ENCODE measurements at places on chromosomes 4 and X.

- no peak for DNase-seq
Measured at GRCh38 chrX:134460862-134461220, 876 bp downstream of the HPRT1 start.

DNA sequence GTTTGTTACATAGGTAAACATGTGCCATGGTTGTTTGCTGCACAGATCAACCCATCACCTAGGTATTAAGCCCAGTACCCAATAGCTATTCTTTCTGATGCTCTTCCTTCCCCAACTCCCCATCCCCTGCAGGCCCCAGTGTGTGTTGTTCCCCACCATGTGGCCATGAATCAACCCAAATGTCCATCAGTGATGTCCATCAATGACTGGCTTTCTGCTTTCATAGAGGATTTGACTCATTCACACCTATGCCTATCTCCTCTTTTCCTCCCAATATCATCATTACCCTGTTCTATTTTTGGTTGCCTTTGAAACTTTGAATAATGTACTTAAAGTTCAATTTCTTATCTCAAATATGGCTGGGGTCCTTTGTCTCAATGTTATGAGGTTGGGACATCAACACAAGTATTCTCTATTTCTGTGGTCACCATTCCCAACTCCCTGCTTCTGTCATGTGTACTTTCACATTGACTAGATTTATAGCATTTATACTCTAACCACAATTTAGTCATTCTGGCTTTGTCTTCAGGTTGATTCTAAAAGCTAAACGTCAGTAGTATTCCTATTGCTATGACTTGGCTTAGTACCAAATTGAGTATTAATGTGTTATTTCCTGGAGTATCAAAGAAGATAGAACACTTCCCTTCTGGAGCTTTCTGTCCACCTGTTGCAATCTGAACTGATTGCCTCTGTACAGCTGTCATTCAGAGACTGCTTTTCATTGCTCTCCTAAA is 107.2 kb downstream of the TAB3 start:
- no peak for DNase-seq

- DNase-seq: no peak
Measured at GRCh38 chr4:68193194-68193593, 52.3 kb downstream of the TMPRSS11B start.

GRCh38 chrX:142898164-142898563 is 127.6 kb upstream of the SPANXN4 start:
- DNase-seq: no peak

GRCh38 chrX:140087875-140088274 is 122.6 kb upstream of the CXorf66 start:
- DNase-seq: no peak

GRCh38 chrX:1673337-1673736 is 58.5 kb downstream of the ASMT start:
- DNase-seq: no peak

DNA sequence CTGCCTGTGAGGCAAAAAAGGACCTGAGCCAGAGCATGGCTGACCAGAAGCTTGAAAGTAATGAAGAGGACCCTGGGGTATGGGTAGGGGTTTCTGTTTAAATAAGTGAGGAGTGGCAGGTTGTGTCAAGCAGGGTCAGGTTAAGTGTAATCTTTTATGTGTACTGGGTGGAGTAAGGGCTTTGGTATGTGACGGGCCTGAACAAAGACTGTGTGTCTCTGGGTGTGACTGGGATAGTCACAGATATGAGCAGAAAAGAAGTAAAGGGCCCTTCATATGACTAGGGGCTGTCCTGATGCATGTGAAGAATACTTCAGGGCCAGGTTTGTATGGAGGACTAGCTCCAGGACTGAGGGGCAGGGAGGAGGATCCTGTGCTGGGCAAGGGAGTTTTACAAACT is 82.4 kb downstream of the ITIH6 start:
- no peak for DNase-seq

DNA sequence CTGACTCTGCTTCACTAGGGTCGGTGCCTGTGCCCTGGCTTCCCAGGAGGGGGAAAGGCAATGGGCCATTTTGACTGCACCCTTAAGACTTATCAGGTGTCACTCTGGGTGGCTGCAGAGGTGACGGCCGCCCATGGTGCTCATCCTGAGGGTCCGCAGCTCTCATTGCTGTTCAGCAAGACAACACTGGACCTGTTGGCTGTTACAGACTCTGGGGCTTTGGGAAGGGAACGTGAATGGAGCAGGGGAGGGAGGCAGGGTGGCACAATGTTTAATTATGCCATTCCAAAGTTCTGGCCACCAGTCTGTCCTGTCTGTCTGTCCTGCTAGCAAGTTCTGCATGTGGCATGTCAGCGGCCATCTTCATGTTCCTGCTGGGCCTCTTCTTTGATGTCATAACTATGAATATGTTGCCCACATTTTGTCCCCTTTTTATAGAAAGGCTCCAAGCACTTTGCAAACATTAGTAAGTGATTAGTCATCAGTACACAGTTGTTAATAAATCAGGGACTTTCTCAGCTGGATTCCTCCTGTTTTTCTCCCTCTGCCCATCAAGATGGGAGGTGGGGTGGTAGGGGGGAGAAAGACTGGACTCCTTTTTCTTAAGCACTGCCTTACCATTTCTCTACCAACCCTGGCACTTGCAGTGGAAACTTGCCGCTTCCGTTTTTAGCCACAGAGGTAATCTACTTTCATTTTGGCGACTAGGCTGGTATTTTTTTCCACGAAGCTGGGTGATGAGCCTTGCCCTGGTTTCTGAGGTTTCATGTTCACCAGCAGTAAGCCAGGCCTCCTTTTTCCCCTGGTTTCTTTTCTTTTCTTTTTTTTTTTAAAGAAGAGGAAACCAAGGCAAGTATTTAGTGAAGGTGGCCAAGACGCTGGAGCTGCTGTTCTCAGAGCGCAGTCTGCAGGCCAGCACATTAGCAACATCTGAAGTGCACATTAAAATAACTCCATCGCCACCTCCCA is 88.6 kb upstream of the TRIM2 start:
- DNase-seq: no peak

DNA sequence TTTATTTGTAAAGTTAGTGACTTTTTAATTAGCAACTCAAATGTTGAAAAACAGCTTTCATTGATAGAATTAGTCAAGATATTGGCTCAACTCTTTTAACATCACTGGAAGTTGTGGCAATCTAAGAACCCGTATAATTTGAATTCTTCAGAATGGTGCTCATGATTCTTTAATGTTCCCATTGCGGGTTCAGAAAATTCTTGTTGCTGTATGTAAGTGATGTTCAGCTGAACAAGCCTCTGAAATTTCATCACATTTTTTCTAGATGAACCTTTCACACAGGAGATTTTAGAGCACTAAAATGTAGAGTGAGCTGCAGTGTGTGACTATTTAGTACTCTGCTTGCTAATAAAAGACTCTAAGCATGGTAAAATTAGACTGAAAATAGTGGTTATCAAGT is 1317.7 kb downstream of the FSTL5 start:
- no peak for DNase-seq

GRCh38 chr4:7540206-7540605 is 105.5 kb upstream of the PSAPL1 start:
- no peak for DNase-seq

DNA sequence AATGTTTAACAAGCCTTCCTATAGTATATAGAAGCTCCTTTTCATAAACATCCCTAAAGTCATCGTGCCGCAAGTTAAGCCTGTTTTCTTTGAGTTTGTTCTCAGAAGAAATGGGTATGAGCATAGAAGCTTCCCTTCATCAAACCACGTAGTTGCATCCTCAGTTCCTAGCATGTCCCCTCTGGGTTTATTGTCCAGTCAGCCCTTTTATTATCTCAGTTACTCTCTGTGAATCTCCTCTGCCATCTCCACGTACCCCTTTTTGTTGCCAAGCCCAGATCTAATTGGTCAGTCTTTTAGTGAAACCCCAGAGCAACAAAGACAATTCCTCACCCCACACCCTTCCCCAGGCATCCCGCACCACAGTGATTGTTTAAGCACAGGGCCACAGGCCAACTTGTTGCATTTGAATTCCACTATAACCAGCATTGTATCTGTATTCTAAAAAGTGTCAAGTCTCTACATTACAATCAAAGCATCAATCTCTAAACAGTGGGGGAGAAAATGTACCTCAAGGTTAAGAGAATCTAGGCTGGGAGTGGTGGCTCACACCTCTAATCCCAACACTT is 12.4 kb upstream of the TRIM2 start:
- no peak for DNase-seq

GRCh38 chrX:117973110-117973807 is 143.4 kb downstream of the KLHL13 start:
- no peak for DNase-seq

DNA sequence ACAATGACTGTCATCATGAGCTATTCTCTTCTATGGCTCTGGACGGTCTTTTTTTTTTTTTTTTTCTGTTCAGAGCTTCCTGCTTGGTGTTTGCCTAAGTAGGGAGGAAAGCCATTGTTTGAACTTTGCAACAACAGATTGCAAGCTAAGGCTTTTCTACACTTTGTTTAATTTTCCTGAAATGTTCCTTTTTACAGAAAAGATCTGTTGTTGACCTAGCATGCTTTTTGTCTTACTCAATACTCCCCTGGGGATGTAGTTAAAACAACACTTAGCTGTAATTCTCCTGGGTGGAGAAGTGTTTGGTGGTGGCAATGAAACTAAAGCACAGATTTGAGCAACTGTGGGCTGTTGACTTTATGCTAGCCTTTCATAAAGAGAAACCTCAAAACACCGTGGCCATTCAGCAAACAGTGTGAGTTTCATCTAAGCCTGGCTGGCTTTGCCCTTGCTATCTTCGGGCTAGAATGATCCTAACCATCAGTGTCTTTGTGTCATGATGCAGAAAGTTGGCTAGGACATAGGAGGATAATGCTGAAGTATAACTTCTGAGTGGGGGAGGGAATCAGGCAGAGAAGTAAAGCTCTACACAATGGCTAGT is 110.5 kb downstream of the ANXA3 start:
- no peak for DNase-seq

- no peak for DNase-seq
Measured at GRCh38 chr4:188414441-188414840, 275.2 kb downstream of the TRIML1 start.

DNA sequence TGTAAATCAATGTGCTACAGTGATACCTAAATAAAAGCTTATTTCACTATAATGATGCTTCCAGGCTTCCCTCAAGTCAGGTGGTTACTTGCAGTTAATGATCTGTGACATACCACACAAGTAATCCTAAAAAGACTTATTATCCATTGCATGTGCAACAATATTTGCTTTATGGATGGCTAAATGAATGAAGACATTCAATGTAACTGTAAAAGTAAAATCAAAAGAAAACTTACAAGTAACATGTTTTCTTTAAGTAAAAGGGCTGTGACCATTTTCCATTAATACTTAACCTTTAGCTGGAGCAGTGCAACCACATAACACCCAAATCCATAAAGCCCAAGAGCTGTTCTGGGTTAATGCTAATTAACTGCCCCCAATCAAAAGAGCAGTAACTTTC is 42.6 kb downstream of the RAB28 start:
- no peak for DNase-seq
